Stimulated activated CD8-positive, alpha-beta memory T cell treated with anti-CD3 and anti-CD28 coated beads, Interleukin-7, amount 100 ng/mL, for 24 hours (primary cell): ENCODE measurements at places on chromosomes 7 and 10.

- DNase-seq, result no peak
These were observed 19.9 kb downstream of the PPP2R2D start for GRCh38 chr10:131920693-131921092.

- DNase-seq, result no peak
These were observed 4.8 kb downstream of the ECHDC3 start for GRCh38 chr10:11746883-11747539.

- no peak for DNase-seq
These were observed 170.8 kb downstream of the DNAJC1 start for GRCh38 chr10:21832821-21833130.

GRCh38 chr10:26242706-26243350, 26.3 kb downstream of the GAD2 start:
- no peak for DNase-seq

DNA sequence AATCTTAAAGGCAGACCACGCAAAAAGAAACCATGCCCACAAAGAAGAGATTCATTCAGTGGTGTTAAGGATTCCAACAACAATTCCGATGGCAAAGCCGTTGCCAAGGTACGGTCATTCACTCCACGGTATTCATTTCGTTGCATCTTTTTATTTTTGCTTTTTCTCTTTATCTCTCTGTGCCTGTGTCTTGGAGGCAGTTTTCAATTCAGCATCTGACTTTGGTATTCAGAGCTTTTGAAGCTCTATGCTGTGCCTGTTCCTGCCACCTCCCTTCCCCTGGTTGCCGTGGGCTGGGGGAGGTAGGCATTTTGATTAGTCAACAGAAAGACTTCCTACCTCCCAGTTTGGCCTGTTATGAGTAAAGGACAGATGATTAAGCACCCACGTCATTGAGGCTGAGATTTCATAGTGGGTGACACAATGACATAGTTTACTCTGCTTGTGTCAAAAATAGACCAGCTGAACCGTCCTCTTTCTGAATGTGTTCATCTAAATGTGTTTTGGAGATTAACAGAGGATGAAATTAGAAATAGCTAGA, 149.5 kb downstream of the ARID5B start:
- DNase-seq, result peak; percentile 47

DNA sequence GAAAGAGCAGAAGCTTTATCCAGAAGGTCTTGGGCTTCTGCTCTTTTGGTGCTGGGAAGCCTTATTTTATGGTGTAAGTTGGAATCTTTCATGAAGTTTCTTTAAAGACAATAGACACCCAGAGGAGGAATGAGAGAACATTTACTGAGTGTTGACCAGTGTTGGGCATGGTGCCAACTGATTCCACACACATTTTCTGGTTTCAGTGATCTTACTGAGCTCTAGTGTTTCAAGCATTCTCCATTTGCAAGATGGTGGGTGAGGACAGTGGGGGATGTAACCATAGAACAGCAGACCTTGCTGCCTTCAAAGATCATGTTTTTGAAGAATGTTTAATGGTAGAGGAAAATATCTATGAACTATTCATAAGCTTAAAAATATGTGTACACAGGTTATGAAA, 114.6 kb downstream of the LRMDA start:
- DNase-seq, result no peak

DNA sequence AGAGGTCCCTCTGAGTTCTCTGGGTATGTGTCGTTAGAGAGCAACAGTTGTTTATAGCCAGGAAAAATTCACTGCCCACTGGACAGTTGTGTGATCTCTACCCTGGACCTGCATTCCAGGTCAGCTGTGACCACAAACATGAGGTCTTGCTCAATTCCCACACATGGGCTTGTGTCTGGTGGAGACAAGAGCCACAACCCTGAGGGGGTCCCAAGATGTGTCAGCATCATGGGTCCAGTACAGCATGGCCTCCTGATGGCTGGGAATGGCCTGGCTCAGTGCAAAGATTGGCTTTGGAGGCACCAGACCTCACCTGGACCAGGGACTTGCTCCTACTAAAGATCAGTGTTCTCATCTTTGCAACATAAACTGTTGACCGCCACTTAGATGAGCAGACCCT, 751.6 kb downstream of the GRID1 start:
- DNase-seq, result no peak

GRCh38 chr10:3135006-3135405, 37.6 kb downstream of the PITRM1 start:
- DNase-seq, result no peak
